ENCODE measurements at places on chromosomes 11 and 22.

DNA sequence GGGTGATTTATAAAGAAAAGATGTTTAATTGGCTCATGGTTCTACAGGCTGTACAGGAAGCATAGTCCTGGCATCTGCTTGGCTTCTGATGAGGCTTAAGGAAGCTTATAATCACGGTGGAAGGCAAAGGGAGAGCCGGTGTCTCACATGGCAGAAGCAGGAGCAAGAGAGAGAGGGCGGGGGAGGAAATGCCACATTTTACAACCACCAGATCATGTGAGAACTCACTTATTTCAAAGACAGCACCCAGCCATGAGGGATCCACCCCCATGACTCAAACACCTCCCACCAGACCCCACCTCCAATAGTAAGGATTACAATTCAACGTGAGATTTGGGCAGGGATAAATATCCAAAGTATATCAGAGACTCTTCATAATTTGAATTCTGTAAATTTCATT lies 200.7 kb downstream of the MSANTD4 start:
- DNase-seq, result no peak

DNA sequence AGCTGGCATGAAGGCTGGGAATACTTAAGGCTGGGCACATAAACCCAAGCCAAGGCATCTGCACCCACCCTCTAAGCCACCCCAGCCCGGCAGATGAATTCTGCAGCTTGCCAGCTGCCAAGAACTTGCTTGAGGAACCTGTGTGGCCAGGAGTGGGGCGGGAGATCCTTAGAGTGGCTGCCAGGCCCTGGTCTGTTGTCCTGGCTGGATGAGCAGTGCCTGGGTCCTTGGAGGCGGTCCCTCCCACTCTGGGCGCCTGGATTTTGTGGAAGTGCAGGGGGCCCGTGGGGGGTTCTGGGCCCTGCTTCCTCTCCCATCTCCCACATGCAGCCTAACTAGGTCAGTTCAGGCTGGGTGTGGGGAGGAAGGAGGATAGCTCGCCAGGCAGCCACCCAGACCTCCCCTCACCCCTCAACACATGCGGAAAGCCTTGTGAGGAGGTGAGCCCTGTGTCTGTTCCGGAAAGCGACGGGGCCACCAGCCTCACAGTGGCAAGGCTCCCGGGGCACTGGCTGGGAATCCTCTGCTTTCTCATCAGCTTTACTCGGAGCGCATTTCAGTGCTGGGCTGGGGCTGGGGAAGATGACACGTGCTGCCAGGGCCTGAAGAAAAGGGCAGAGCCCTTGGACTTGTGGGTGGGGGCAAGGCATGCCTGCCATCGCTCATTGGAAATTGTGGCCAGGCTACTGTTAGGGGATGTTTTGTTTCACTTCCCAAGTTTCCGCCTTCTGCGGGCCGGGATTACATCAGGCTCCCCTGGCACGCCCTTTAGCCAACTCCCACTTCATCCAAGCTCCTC lies 8.4 kb downstream of the DAGLA start:
- no peak for DNase-seq

- no peak for DNase-seq
These were observed 56.7 kb downstream of the PPP6R3 start for GRCh38 chr11:68517121-68517741.

DNA sequence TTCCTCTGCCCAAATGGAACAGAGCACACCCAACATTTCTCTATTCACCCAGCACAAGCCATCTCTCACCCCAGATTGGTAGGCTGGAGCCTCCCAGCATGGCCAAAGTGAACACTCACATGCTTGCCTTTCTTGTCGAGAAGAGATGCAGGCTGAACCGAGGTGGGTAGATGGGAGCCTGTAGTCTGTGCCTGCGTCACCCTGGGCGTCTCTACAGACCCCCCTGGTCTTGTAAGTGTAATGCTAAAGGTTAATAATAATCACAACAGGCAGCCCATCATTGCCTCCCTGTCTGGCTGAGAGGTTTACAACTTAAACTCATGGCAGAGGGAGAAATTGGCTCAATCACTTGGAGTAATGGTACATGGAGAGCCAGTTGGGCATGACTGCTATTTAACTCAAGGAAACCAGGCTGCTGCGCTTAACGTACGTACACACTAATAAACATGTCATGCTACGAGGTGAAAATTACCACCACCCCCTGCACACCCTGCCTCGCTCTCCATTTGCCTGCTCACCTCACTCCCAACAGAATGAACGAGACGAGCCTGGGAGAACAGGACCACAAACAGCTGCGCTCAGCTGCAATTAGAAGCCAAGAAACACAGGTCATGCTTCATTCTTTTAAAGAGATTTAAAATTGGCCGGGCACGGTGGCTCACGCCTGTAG lies 9.1 kb upstream of the ZBTB16 start:
- no peak for DNase-seq

GRCh38 chr11:18705651-18706281 lies 7.2 kb downstream of the TMEM86A start:
- DNase-seq, result no peak

DNA sequence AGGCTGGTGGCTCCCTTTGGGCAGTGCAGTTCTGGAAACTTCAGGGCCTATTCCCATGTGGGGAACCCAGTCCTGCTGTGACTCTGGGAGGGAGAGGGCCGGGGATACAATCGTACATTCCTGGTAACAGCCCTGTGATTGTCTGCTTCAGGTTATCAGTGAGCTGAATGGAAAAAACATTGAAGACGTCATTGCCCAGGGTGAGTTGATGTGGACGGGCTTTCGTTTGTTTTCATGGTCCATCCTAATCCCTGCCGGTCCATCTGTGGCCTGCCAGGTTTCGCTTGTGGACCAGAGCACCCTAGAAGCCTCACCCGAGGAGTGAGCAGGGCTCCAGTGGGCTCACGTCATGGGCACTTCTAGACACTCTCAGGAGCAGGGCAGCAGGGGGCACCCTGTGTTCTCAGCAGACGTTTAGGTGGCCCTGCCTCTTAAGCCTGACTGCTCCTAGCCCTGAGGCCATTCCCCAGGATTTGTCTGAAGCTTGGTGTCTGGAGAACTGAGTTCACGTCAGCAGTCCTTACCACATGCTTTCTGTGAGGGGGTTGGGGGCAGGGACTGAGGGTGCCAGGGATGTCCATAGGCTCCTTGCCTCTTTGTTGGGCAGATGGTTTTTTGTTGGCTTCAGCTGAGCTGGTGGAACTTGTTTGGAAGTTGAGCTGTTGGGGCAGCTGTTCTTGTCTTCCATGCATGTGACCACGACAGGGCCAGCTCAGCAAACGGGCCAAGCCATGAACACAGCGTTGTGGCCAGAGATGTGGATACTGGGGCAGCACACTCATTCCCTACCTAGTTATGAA lies 1.9 kb downstream of the RPLP2 start:
- DNase-seq, result no peak
